Activated T-helper 2 cell treated with anti-CD3 and anti-CD28 coated beads, Interferon-gamma antibody, Interleukin-2, Interleukin-4, amounts not matched to agents 10 μg/mL and 5 μg/mL and 100 μg/mL, durations not matched to agents 14 hours and 24 hours and 36 hours (primary cell): ENCODE measurements at places on chromosomes 12 and 14. TPM values are rescaled to one million over a fixed set of nuclear protein-coding genes. Genes with fewer than 3 reads are reported as not detected.

DNA sequence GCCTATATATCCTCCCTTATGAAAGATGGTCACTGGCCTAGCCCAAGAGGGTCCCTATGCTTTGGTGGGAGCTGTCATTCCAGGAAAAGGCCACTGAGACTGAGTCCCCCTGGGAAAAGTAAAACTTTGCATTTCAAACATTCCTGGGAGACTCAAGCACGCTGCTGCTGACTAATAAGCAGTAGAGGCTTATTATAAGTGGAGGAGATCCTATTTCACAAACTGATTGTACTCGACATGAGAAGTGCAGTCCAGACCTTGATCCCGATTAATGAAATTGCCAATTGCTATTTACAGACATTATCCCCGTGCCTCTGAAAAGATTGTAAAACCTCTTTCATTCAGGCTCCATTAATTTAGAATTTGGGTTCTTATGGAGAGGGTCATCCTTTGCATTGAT lies 96.6 kb downstream of the EMP1 start:
- DNase-seq, result no peak

DNA sequence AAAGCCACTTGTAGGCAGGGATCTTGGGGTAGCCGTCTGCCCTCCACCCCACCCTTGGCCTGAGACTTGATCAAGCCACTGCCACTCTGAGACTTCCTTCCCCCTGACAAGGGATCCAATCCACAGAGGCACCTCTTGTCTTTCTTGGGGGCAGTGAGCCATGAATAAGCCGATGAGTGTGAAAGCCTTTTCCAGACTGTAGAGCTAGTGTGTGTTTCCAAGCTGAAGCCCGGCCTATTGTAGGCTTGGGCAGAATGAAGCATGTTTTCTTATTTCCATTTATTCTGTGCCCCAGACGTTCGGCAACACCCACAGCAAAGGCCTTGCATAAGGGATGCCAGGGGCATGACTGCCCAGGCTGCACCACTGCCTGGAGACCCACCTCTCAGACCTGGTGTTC lies 991.6 kb downstream of the BCL11B start:
- no peak for DNase-seq

DNA sequence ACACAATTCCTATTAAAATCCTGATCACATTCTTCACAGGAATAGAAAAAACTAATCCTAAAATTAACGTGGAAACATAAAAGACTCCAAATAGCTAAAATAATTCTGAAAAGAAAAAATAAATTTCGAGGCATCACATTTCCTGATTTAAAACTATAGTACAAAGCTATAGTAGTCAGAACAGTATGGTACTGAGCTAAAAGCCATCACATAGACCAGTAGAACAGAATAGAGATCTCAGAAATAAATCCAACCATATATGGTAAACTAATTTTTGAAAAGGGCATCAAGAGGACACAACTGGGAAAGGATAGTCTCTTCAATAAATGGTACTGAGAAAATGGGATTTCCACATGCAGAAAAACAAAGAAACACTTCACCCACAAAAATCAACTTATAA lies 125.2 kb upstream of the DAAM1 start:
- no peak for DNase-seq

DNA sequence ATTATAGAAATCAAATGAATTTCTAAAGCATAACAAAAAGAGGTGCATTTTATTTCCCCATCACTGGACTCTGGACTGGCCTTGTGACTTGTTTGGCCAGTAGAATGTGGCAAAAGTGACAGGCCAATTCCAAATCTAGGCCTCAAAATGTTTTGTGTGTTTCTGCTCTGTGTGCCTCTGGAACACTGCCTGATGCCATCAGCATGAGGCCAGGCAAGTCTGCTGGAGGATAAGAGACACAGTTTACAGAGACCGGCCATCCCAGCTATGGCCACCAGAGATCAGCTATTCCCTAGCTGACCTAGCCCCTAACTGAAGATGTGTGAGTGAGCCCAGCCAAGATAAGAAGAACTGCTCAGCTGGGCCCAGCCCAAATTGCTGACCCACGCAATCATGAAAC lies 32.9 kb downstream of the ASCL1 start:
- DNase-seq, result no peak

DNA sequence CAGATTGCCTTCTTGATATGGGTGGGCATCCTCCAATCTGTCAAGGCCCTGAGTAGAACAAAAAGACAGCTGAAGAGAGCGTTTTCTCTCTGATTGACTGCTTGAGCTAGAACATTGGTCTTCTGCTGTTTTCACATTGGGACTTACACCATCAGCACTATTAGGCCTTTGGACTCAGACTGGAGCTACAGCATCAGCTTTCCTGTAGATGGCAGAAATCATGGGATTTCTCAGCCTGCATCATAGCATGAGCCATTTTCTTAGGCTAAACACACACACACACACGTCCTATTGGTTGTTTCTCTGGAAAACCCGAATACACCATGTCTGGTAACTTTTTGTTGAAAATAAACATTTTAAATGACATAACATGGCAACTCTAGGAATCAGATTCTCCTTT lies 15.8 kb upstream of the PPM1A start:
- no peak for DNase-seq

- no peak for DNase-seq
These were observed 277.6 kb downstream of the BTG1 start for GRCh38 chr12:91868054-91868453.

The CELA1 gene
- not detected in 2 replicates for total RNA-seq

The NID2 gene
- total RNA-seq, result 0.14 and 0.37 TPM in 2 replicates

The IL22 gene
- total RNA-seq, result 0.80 TPM in 1 of 2 replicates, not detected in the other

The COX8C gene
- total RNA-seq, result not detected in 2 replicates
